ENCODE measurements at places on chromosomes 5 and 9. TPM values are rescaled to one million over a fixed set of nuclear protein-coding genes. Genes with fewer than 3 reads are reported as not detected.

DNA sequence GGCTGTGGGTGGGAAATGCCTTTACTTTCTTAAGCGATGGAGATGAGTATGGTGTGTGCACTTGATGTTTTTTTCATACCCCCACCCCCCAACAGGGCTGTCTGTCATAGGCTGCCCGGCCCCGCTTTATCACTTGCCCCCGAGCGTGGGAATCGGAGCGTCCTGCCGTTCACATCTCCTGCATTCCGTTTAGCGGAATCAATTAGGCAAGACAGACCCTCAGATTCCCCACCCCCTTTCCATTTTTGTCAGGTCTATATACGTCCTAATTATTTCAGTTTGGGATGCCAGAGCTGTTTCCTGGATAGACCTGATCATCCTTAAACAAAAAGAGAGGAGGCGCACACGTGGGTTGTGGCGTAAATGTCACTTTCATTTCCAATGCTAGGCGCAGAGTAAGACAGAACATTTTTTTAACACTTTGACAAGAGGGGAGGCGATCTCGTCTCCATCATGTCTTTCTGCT lies 217.2 kb downstream of the MEF2C start:
- H3K27me3 ChIP-seq, result peaks cover 83% of the 10 kb centered on the region
- no peak for DNase-seq
- no peak overlapping the region for H3K27ac ChIP-seq
- H3K36me3 ChIP-seq, result no peaks in the 10 kb centered on the region

GRCh38 chr5:1091632-1092031 lies 20.2 kb downstream of the SLC12A7 start:
- no peaks in the 10 kb centered on the region for H3K4me1 ChIP-seq
- no peak overlapping the region for H3K4me3 ChIP-seq
- DNase-seq, result no peak
- H3K27me3 ChIP-seq, result no peaks in the 10 kb centered on the region

DNA sequence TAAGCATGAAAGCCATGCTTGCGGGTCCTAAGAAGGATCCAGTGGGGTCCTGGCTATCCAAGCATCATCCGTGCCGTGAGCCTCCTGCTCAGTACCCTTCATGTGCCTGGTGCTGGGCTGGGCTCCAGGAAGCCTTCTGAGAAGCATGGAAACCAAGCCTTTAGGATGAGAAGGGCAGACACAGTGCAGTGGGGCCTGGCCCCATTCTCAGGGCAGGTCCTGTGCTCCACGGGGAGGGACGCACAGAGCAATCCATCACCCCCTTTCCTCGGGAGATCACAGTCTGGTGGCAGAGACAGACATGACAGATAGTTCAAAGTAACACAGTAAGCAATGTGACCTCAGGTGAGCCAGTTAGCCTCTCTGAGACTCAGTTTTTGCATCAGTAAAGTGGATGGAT lies 76.9 kb downstream of the RGS3 start:
- no peak for DNase-seq
- peaks cover 1% of the 10 kb centered on the region for H3K4me1 ChIP-seq
- H3K4me3 ChIP-seq, result no peak overlapping the region
- H3K36me3 ChIP-seq, result peaks cover 54% of the 10 kb centered on the region

- peaks cover 39% of the 10 kb centered on the region for H3K36me3 ChIP-seq
- H3K4me3 ChIP-seq, result no peak overlapping the region
- H3K4me1 ChIP-seq, result peaks cover 15% of the 10 kb centered on the region
- H3K27me3 ChIP-seq, result no peaks in the 10 kb centered on the region
Observed at GRCh38 chr5:1497242-1497777, 26.4 kb downstream of the LPCAT1 start.

GRCh38 chr9:78676009-78676408 lies 379.1 kb downstream of the PSAT1 start:
- H3K27me3 ChIP-seq, result no peaks in the 10 kb centered on the region
- DNase-seq, result no peak
- no peaks in the 10 kb centered on the region for H3K36me3 ChIP-seq
- H3K4me3 ChIP-seq, result no peak overlapping the region
- H3K27ac ChIP-seq, result no peak overlapping the region

SLC6A18 gene
- total RNA-seq, result not detected

WDR38 gene
- not detected for total RNA-seq

Data from activated T-helper 2 cell treated with anti-CD3 and anti-CD28 coated beads, Interferon-gamma antibody, Interleukin-2, Interleukin-4, amounts not matched to agents 10 μg/mL and 5 μg/mL and 100 μg/mL, durations not matched to agents 14 hours and 24 hours and 36 hours (primary cell).